ENCODE measurements at places on chromosomes 7 and 10.

GRCh38 chr7:135562720-135563119 lies 5.0 kb downstream of the NUP205 start:
- no peak for DNase-seq

GRCh38 chr7:126700807-126701604 lies 551.7 kb downstream of the GRM8 start:
- peak; percentile 94 for DNase-seq

DNA sequence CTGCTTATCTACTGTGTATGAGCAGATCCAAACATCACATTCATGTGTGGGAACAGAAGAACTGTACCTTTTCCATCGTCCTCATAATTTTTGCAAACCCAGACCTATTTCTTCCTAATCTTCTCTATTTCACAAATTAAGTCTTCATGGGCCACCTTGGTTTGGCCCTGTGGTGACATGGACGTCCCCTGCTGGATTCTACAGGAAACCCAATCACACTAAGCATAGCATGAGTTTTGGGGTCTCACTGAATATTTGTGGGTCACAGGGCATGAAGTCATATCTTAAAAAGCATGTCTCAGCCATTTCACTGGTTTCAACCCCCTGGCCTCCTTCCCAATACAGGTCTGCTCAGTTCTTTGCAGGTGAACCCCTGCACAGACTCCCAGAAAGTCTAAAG lies 35.8 kb upstream of the CDCA7L start:
- DNase-seq, result no peak

GRCh38 chr7:36747280-36748016 lies 23.2 kb upstream of the AOAH start:
- no peak for DNase-seq

DNA sequence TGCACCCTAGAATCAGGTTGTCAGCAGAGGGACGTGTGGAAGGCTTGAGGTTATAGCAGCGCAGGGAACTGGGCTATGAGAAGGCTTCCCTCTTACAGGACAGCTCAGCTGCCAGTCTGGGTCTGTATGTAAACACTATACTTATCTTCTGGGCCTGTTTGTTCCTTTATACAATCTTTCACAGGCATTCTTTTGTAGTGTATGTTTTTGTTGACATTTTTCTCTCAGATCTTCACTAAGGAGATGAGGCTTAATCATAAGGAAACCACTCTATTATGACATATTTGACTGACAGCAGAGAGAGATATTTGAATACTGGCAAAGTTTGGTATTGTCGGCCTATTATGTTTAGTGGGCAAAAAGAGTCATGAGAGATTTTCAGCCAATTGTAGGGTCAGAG lies 929 bp downstream of the GBF1 start:
- DNase-seq, result peak; percentile 38

DNA sequence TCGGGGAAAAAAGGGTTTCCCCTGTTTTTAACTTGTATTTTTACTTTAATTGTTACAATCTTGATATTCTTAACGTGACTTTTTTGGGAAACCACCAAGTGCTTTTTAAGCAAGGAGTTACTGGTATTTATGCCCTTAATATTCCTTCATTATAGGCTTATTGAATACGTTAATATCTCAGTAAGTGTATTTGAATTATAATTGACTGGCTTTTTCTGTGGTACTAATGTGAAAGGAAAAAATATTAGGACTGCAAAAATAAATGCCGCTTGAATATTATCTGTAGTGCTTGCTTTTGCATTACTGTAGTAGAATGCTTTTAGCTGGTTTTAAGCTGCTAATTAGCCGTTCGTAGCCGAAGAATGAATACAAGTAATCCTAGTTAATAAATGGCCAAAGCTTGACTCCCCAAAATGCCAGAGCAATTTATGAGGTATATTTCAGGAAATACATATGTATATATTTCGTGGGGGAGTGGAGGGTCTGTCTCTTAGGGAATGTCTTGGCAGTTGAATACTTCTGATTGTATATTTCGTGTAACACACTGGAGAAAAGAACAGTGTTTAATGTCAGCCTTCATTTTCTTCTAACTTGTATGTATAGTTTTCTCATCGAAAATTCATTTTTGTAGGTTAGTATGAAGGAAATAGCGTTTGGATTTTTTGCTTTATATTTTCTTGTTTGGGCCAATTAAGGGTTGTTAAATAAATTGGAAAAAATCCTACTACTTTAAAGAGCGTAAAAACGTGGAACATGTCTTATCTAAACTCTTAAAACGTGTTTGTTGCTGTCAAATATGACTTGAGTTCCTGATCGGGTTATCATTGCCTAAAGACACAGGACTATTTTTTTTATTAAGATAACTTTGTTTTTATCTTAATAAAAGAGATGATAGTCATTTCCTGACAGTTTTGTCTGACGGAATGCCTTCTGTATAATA lies 1.5 kb downstream of the PDCD4 start:
- no peak for DNase-seq

GRCh38 chr10:123449234-123449962 lies 216.8 kb upstream of the GPR26 start:
- no peak for DNase-seq

GRCh38 chr7:36045326-36045725 lies 107.7 kb upstream of the EEPD1 start:
- no peak for DNase-seq

- DNase-seq, result no peak
These were observed 22.6 kb downstream of the BAIAP2L1 start for GRCh38 chr7:98378210-98378819.

- DNase-seq, result no peak
These were observed 32.1 kb upstream of the CHST15 start for GRCh38 chr10:124125305-124126116.

- DNase-seq, result no peak
These were observed 40.2 kb upstream of the PDLIM1 start for GRCh38 chr10:95330966-95331453.

GRCh38 chr10:119483839-119484238 lies 58.7 kb downstream of the RGS10 start:
- DNase-seq, result no peak

GRCh38 chr7:3884543-3884942 lies 583.5 kb downstream of the SDK1 start:
- no peak for DNase-seq

- no peak for DNase-seq
These were observed 62.9 kb downstream of the PRKAG2 start for GRCh38 chr7:151813997-151814396.

DNA sequence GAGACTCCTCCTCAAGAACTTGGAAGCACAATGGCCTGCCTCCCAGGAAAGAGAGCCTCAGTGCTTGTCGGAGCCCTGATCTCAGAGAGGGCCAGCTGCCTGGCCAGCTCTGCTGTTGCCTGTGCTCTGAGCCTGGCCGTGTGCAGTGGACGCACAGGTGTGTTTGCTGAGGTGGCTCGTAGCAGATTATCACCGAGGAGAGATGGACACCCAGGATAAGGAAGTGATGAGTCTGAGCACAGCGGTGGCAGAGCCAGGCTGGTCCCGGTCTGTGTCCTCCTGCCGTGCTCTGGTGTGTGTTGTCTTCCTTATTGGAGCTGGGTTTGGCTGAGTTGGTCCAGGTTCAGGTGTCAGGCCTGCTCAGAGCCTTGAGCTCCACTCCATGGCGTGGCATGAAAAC lies 208.5 kb downstream of the EBF3 start:
- DNase-seq, result no peak

DNA sequence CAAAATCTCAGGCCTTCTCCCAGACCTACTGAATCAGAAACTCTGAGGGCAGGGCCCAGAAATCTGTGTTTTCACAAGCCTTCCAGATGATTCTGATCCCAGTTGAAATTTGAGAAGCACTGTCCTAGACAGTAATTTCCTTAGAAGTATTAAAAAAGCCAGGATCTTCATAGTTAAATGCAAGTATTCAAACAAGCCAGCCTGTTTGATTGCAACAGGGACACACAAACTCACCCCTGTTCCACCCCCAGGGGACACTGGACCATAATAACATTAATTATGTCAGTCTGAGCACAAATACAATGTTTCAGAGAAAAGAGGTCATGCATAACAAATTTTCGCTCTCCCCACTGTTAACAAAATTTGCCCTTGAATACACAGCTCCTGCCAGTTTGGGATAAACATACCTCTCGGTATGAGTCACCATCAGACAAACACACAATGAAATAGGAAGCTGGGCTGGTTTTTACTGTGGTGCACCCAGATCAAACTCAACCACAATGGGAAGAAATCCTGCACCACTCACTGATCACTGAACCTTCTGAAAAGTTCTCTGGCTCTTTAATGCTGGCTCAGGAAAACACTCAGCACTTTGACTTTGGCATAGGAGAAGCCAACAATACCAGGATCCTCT lies 34.3 kb downstream of the ABLIM1 start:
- peak; percentile 75 for DNase-seq

GRCh38 chr7:36521911-36522310 lies 132.2 kb downstream of the ANLN start:
- DNase-seq, result no peak

GRCh38 chr7:94397722-94398121 lies 3.0 kb downstream of the COL1A2 start:
- peak; percentile 19 for DNase-seq

GRCh38 chr10:114166043-114166442 lies 8.0 kb downstream of the CCDC186 start:
- DNase-seq, result no peak

GRCh38 chr10:85618841-85619240 lies 747.8 kb downstream of the GRID1 start:
- no peak for DNase-seq

- DNase-seq, result peak; percentile 80
These were observed 97.2 kb downstream of the JAZF1 start for GRCh38 chr7:28083164-28083997.

DNA sequence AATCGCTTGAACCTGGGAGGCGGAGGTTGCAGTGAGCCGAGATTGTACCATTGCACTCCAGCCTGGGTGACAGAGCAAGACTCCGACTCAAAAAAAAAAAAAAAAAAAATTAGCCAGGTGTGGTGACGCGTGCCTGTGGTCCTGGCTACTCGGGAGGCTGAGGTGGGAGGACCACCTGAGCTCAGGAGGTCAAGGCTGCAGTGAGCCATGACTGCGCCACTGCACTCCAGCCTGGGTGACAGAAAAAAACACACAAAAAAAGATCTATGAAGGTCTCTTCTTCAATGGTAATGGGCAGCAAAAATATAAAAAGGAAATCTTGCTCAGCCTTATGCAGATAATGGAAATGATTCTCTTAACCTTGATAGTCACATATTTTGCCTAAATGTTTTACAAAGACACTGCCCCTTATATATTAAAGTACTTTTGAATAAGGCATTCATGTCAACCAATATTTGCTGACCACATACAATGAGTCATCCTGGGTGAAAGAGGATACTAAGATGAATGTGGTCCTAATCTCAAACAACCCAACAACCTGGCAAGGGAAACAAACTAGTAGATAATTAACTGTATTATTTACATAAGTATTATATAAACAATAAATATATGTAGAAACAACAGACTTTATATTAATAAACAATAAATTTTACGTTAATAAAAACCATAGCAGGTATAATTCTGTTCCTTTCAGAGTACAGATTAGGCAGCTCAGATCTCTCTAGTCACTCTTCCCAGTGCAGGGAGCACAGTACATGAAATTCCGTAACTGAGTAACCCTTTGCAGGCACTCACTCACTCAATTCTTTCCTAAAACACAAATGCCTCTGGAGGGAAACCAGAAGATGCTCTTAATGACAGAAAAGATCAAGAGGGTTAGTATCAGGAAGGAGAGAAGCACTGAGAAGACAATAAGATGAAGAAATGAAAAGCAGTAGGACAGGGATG lies 8.1 kb downstream of the TOMM7 start:
- DNase-seq, result peak; percentile 66

GRCh38 chr7:91288208-91288824 lies 24.1 kb downstream of the FZD1 start:
- no peak for DNase-seq

GRCh38 chr10:106795619-106796018 lies 368.9 kb downstream of the SORCS1 start:
- DNase-seq, result no peak

GRCh38 chr7:3821488-3821887 lies 520.4 kb downstream of the SDK1 start:
- DNase-seq, result no peak

DNA sequence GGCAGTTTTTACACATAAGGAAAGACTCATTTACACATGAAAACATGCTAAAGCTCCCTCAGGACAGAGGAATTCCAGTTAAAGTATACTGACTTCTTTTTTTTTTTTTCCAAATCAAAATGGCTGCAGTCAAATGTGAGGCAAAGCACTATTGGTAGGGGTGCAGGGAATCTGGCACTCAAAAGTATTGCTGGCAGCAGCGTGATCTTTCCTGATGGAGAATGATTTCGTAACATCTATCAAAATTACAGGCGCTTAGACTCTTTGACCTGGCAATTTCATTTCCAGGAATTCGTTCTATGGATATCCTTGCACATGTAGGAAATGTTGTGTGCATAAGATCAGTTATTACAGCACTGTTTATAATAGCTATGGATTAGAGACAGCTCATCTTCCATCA lies 65.7 kb downstream of the VSTM4 start:
- DNase-seq, result no peak

- DNase-seq, result no peak
These were observed 33.0 kb downstream of the HK1 start for GRCh38 chr10:69311309-69311708.

GRCh38 chr10:112314822-112315474 lies 31.7 kb downstream of the TECTB start:
- DNase-seq, result peak; percentile 51

GRCh38 chr10:1625079-1625478 lies 112.2 kb downstream of the ADARB2 start:
- no peak for DNase-seq

DNA sequence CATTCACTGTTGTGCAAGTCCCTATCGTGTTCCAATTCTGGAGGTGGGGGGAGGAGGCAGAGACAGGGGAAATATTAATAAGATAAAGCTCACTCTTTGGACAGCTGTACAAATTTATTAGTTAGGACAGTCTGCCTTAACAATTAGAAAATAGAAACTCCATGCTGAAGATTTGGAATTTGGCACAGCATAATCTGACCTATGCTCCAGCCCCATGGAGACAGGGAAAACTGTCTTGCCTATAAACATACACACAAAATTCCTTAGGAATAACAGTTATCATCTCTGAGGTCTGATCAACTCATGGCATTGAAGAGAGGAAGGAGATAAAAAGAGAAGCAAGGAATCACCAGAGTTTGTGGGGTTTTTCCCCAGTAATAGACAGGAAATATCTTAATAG lies 335.4 kb upstream of the MEOX2 start:
- no peak for DNase-seq

DNA sequence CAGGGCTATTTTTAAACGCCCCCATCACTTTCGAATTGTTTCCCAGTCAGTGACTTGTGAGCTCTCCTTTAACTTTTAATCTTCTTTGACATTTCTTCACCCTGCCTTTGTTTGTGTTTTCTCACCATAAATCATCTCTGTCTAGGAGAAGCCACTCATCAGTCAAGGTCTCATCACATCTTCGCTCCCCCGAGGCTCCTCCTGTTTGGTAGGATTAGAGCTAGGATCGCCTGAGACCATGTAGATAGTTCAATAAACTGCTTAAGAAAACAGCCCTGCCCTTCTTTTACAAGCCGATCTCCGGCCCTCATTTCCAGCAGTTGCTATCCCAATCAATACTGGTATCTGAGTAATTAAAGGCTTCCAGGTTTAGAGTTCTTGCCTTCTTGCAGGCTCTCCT lies 472.8 kb upstream of the ADARB2 start:
- DNase-seq, result no peak
